CD4-positive, alpha-beta T cell treated with Interleukin-1 beta for 1 hour (primary cell): ENCODE measurements at places on chromosomes 1 and 21.

DNA sequence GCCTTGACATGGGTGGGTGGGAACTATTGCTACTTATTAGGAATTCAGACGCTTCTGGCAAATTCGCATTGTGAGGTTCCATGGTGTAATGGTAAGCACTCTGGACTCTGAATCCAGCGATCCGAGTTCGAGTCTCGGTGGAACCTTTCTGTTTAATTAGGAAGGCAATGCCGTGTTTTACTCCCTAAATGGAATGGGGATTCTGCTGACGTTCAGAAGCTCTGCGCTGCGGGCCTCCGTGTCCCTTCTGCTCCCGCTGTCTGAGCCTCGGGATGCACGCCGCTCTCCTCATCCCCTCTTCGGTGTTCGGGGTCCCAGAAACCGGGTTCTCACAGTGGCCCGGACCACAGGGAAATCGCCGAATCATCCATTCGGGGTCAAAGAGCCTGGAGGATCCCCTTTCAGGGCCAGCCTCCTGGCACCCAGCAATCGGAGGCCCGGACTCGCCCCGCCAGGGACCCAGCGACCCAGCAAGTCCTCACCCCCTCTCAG, 280.3 kb downstream of the FAM72C start:
- DNase-seq, result no peak

GRCh38 chr1:93471284-93471683, 23.4 kb downstream of the FNBP1L start:
- no peak for DNase-seq

- DNase-seq, result no peak
Observed at GRCh38 chr1:2151252-2151651, 43.3 kb downstream of the FAAP20 start.

GRCh38 chr1:97378596-97378995, 542.2 kb downstream of the DPYD start:
- DNase-seq, result no peak

DNA sequence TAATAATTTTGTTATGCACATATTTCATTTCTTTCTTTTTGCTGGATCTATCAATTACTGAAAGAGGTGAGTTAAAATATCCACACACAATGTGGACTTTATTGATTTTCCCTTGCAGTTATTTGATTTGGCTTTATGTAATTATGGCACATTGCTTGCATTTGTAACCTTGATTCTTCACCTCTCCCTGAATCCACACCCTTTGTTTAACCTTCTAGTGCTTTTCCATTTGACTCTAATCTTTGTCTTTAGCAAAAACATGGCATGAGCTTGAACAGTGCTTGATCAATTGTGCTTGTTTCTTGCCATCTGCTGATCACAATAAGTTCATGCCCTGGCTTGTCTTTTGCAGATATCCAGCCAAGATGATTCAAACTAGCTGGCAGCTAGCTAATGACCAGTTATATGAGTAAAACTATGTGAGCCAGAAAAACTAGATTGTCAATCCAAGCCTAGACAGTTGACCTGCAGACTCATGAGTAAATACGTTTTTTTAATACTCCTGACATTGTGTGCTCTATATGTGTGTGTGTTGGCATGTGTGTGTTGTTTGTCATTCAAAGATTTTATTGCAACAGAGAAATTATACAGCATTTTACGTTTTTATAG, 899.2 kb downstream of the NCAM2 start:
- no peak for DNase-seq

GRCh38 chr1:150012611-150013010, 2.1 kb upstream of the OTUD7B start:
- DNase-seq, result no peak

DNA sequence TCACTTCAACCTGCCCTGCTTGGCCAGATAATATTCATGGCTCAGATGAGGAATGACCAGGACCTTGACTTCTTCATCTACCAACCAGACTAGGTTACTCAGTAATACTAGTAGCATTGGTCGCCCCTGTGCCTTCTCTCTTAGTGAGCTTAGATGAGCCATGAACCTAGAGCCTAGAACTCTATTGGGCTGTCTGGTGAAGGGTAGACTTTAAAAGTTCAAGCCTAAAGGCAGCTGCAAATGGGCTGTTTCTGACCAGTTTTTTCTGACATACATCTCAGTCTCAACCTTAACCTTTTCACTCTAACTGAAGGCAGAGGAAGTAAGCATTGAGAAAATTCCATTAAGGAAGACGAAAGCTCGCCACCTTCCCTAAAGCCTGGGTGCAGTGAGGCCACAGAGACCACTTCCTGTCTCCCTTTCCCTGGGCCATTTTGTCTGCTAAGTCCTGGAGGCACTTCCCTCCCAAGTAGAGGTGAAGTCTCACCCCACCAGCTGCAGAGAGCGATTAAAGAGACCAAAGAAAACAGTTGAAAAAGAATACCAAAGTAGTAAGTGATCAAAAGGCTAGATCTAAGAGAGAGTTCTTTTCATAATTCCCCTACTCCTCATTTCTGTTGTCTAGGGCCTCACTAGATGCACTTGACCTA, 53.3 kb downstream of the MTR start:
- no peak for DNase-seq

DNA sequence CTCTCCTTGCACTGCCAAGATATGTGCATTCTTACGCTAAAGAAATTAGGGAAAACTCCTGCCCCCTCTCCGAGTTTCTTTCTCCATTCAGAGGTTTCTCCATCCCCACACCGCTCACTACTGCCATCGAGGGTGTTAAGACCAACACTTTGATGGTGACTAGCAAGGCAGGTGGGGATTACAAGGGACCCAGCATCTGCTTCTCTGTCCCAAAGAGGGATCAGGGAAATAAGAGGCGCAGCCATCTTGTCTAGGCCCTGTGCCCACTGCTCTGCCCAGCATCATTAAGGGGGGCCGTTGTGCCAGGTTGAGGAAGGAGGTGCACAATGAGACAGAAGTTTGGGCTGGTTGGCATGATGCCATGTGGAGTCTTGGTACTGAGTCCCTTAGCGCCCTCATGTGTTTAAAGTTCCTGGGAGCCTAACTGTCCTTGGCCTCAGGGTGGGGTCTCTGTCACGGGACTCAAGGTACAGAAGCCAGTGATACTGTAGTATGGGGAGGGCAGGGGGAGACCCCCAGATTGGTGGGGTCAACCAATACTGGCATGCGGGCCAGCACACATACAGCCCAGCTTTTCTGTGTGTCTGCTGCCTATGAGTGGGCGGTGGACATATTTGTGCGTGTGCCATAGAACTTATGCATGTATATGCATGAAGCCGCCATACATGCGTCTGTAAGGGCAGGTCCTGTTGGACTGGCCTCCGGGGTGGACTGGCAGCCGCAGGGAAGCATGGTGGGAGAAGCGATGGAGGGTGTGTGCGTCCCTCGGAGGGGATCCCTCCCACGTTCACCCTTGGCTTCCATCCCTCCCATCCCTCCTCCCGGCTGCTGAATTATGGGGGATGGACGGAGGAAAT, 5.5 kb downstream of the EFNA3 start:
- peak; percentile 35 for DNase-seq

- no peak for DNase-seq
Observed at GRCh38 chr1:53574621-53575020, 115.4 kb downstream of the DMRTB1 start.

DNA sequence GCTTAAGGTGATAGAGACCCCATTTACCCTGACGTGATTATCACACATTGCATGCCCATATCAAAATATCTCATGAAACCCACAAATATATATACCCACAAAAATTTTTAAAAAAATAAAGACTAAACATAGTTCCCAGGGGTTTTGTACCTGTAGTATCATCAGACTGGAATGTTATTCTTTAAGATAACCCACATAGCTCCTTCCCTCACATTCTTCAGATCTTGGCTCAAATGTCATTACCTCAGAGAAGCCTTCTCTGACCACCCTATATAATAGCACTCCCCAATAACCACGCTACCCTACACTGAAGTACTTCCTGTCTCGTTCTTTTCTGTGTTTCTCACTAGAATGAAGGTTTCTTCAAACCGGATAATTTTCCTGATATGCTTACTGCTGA, 138.3 kb upstream of the SNX7 start:
- DNase-seq, result no peak

DNA sequence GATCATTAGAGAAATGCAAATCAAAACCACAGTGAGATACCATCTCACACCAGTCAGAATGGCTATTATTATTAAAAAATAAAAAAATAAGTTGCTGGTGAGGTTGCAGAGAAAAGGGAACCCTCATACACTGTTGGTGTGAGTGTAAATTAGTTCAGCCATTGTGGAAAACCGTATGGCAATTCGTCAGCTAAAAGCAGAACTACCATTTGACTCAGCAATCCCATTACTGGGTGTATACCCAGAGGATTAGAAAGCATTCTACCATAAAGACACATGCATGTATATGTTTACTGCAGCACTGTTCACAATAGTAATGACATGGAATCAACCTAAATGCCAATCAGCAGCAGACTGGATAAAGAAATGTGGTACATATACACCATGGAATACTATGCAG, 42.2 kb downstream of the GIPC2 start:
- no peak for DNase-seq

- no peak for DNase-seq
Observed at GRCh38 chr1:107139833-107140702, 771 bp upstream of the NTNG1 start.

GRCh38 chr1:14149431-14149830, 449.1 kb upstream of the KAZN start:
- DNase-seq, result no peak

GRCh38 chr1:40130892-40131291, 30.3 kb upstream of the RLF start:
- no peak for DNase-seq

DNA sequence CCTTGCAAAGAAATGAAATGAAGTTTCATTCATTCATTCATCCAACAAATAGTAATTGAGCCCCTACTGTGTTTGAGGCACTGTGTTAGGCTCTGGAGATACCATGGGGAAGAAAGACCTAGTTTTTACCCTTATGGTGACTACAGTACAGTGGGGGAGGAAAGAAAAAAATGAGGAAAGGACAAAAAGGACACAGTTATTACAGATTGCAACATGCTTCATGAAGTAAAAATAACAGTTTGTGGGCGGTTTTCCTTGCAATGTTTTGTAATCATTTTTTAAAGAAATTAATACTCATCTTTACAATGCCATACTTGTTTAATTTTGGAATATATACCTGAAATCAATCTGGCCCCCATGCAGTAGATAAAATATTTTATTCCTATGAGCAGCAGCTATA, 120.3 kb downstream of the TM2D1 start:
- DNase-seq, result no peak

- DNase-seq, result no peak
Observed at GRCh38 chr21:43679951-43680350, 20.6 kb downstream of the RRP1B start.

- DNase-seq, result no peak
Observed at GRCh38 chr1:72435025-72435424, 152.7 kb upstream of the NEGR1 start.

DNA sequence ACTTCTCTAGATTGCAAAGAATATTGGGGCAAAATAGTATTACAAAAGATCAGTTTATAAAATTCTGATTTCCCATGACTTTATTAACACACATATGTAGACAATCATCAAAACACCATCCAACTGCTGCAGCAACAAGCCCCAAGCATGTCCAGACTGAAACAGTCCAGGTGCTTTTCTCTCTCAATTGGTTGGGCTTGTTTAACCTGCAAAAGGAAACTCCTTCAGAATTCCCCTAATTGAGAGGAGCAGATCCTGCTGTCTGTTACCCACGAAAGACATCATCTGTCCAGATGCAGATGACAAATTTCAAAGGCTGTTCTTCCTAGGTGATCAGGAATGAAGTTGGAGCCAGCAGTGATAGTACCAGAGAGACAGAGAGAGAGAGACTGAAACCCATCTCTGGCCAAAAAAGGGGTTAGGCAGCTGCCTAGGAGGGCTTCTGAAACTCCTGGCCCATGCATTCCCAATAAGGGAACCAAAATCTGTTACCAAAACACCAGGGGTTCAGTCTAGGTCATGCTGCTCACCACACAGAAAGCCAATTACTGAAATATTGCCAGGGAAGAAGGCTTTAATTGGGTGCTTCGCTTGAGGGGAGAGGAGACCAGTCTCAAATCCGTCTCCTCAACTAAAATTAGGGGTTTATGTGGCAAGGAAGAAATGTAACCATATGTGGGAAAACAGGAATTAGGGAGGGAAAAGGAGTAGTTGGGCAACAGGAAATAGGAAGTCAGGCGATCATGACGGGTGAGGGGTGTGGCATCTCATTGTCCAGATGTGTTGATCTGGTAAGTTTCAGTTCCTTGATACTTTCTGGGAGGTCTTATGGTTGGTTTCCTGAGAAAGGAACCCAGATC, 34.7 kb upstream of the RGL1 start:
- DNase-seq, result no peak

DNA sequence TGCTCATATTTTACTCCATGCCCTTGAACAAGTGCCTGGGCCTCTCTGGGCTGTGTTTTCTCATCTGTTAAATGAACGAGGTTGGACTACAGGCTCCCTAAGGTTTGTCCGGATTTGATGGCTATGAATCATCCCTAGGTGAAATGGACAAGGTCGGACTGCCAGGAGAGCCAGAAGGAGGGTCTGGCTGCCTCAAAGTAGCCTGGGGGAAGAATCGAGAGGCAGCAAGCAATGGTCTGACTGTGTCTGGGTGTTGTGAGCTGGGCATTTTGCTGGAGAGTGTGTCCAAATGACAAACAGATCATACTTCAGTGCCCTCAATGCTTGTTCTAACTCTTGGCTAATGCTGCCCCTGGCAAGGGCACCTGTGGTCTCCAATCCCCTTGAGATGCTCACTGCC, 730.9 kb downstream of the PTPRU start:
- no peak for DNase-seq

DNA sequence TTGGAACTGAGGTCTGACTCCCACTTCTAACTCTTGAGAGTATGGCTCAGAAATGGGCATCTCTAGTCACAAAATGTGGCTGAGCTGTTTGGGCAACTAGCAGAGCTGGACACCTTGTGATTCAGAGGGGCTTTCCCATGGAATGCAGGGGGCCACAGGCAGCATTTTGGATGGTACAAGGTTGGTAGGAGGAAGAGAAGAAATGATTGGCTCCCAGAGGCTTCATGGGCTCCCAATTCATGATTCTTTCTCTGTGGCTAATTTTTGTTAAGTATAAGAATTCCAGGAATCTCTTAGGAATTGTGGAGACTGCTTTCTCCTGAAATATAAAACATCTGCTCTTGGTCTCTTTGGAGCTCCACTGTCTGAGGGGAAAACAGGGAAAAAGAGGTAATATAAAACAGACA, 49.7 kb downstream of the PBX1 start:
- DNase-seq, result no peak

GRCh38 chr21:20404915-20405314, 593.3 kb upstream of the NCAM2 start:
- no peak for DNase-seq

GRCh38 chr1:77888081-77888780, at the start of gene NEXN:
TSS of gene NEXN (plus strand) at chr1:77888624. CDS start at chr1:77916107, 27,483 bp downstream.
- no peak for DNase-seq

- no peak for DNase-seq
Observed at GRCh38 chr1:214416858-214417257, 134.5 kb downstream of the PTPN14 start.
